H9 (cell line): ENCODE measurements at places on chromosomes 2 and 18.

GRCh38 chr2:57443086-57443485 lies 603.5 kb upstream of the VRK2 start:
- DNase-seq = no peak

- DNase-seq = peak; percentile 38
Measured at GRCh38 chr2:25042321-25043240, 705 bp downstream of the EFR3B start.

DNA sequence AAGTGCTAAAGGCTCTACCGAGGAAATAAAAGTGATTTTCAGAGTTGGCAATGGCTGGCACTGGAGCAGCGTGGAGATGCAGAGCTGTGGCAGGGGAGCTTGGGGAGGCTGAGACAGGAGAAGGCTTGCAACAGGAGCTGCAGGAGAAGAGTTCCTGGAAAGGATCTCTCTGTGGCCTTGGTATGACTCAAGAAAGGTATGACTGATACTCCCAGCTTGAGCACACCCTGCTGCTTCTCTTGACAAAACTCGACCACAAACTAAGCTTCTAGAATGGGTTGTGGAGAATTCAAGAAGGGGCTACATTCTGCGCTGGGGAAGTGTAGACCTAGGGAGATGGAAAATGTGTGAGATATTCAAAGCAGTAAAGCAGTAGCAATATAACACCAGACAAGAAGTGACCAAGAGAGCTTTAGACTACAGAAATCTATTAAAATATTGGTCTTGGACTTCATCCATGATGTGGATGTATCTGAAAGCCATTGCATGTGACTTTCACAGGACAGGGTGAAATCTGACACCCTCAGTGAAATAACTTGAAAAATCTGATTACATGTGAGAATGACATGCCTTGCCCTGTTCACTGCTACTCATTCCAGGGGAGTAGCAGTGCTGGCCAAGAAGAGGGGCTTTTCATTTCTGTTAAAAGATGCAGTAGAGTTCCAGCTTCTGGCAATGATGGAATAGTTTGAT lies 41.5 kb downstream of the SUCLG1 start:
- no peak for DNase-seq

DNA sequence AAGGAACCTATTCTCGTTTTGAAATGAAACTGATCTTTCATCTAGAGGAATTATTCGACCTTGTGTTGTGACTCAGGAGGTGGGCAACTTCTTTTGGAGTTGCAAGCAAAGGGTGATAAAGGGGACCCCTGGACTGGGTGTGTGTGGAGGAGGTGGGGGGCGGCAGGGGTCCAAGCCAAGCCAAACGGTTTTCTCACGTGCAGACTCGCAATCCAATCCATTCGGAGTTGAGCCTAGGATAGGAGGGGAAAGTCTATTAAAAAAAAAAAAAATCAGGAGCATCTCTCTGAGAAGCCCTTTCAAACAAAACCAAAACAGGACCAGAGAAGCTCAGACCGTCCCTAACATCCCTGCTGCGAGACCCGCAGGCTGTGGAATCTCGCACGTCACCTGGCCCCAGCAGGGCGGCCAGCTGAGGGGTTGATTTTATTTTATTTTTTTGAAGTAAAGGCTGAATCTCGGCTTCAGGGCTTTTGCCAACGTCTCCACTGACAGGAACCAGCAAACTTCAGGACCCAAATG lies 3.7 kb upstream of the ZEB2 start:
- peak; percentile 71 for DNase-seq

DNA sequence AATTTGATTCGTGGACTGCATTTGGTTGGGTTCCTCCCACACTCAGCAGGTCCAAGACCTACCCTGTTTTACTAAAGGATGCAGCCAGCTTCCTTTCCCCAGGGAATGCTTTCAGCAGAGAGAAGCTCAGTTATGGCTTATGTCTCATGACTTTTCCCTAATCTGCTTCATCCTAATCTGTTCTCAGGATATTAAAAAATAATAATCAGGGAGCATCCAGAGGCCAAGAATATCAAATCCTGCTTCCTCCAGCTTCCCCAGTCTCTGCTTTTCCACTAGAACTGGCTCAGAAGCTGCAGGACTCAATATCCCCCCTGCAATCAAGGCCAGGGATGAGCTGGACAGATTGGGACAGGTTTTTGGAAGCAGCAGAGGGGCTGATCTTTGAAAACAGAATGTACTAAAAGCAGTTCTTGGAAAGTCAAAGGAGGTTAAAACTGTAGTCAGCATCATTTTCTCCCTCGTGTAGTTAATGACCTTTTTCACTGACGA lies 326.9 kb upstream of the TNP1 start:
- DNase-seq = no peak

DNA sequence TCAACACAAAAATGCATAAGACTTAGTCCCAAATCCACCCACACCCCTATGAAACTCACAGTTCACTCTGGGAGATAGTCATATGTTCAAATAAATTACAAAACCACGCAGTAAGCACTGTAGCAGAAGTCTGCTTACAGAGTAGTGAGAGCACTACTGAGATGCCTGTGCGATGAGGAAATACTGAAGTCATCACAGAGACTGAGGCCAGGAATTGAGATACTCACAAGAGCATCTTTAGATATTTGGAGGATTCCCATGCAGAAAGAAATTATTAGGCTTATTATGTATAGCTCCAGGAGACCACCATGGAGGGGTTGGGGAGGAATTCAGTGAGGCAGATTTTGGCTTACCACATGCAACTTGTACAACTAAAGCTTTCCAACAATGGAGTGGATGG lies 82.3 kb downstream of the ANTXR1 start:
- no peak for DNase-seq

- no peak for DNase-seq
Measured at GRCh38 chr2:85796341-85797262, 42.8 kb downstream of the ATOH8 start.

- DNase-seq = peak; percentile 78
Measured at GRCh38 chr2:32627441-32627813, 423 bp upstream of the TTC27 start.

GRCh38 chr2:240111253-240111652 lies 24.9 kb downstream of the COPS9 start:
- DNase-seq = no peak

GRCh38 chr2:65175894-65176530 lies 46.1 kb upstream of the RAB1A start:
- no peak for DNase-seq

DNA sequence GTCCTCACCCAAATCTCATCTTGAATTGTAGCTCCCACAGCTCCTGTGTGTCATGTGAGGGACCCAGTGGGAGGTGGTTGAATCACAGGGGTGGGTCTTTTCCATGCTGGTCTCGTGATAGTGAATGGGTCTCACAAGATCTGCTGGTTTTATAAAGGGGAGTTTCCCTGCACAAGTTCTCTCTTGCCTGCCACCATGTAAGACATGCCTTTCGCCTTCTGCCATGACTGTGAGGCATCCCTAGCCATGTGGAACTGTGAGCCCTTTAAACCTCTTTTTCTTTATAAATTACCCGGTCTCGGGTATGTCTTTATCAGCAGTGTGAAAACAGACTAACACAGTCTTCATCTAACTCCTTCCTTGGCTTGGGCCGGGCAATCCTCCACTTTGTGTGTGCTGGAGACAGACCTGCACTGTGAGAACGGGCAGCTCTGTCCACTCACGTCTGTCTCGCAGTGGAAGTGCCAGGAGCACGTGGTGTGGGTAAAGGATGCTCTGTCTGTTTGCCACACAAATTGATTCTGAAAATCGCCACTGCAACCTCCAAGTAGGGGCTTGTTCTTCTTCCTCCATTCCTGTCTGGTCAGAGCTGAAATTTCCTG lies 47.6 kb upstream of the OTOS start:
- DNase-seq = no peak

DNA sequence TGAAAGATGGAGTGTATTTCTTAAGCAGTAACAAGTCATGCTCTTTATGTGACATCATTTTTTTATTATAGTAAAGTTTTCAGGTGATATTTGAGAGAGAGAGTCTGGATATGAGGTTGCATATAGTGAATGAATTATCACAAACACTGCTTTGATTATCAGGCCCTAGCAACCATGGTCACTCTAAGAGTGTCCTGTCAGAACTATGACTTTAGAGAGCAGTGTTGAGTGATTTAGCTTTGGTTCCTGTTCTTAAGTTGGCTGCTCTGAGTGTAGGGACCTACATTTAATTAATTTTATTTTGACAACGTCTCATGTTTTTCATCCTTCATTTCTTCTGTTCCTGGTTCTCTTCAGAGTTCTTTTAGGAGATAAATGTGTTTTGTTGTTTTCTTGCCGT lies 275.5 kb downstream of the KCNJ3 start:
- no peak for DNase-seq

DNA sequence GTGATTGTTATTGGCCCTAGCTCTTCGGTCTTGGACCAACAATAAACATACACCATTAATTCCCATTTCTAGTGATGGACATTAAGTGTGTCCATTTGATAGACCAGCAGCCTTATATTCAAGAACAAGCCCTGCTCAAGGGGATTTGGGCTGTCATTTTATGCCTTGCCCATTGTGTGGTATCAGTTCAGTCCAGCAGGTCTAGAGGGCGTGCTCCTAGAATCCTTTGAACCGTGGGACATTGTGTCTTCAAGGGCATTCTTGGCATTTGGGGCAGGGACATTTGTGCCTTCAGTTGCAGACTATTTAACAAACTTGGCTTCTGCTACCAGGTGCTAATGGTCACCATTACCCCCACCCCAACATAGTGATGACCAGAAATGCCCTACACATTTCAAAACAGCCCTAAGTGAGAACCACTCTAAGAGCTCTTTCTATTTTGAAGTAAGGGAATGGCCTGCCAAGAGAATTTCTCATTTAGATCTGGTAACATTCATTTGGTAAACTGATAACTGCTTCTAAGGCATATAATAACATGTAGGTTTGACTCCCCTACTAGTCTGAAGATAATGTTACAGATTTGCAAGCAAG lies 284.7 kb downstream of the ALPK2 start:
- no peak for DNase-seq

DNA sequence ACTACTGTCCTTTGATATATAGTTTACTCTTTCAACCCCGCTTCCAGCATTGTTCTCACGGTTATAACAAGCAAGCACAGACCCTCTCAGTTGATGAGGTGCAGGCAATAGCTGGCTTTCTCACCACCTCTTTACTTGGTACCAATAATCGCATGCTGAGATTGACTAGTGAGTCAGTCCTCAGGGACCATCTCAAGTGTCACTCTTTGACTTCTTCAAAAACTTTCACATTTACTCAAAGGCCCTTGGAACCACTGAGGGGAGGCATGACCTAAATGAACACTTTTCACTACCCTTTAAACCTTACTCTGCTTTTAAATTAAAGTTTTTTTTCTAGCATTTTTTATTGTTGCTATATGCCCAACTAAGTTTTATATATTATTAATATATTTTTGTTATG lies 101.8 kb downstream of the DAW1 start:
- no peak for DNase-seq

- no peak for DNase-seq
Measured at GRCh38 chr2:207449642-207450165, 80.1 kb upstream of the CREB1 start.
